ENCODE measurements at places on chromosomes 3 and 15.

- no peak for DNase-seq
Measured at GRCh38 chr15:75924576-75924975, 20.9 kb downstream of the FBXO22 start.

- DNase-seq, result no peak
Measured at GRCh38 chr3:97711654-97712053, 52.9 kb upstream of the ARL6 start.

GRCh38 chr3:53775834-53776251, 70.4 kb downstream of the CHDH start:
- DNase-seq, result no peak

GRCh38 chr3:177633671-177634207, 436.5 kb upstream of the TBL1XR1 start:
- no peak for DNase-seq

- DNase-seq, result no peak
Measured at GRCh38 chr3:163951397-163951987, 1126.8 kb downstream of the SI start.

DNA sequence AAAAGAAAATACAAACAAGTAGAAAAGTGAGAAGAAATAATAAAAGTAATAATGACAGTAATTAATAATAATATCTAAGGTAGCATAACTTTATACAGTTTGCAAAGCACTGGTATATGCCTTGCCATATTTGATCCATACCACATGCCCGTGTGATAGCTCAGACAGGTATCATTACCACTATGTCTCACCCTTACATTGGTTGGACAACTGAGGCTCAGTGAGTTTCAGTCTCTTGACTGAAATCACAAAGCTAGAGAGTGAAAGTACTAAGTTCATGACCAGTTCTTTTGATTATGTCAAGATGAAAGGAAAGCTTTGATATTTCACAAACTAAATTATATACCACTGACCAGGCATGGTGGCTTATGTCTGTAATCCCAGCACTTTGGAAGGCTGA, 408.9 kb downstream of the GAP43 start:
- DNase-seq, result no peak

Measured in activated T-cell treated with anti-CD3 and anti-CD28 coated beads, Interleukin-2, amount 50 U/mL, for 72 hours (primary cell).